CD14-positive monocyte (primary cell): ENCODE measurements at places on chromosomes 7 and 10.

DNA sequence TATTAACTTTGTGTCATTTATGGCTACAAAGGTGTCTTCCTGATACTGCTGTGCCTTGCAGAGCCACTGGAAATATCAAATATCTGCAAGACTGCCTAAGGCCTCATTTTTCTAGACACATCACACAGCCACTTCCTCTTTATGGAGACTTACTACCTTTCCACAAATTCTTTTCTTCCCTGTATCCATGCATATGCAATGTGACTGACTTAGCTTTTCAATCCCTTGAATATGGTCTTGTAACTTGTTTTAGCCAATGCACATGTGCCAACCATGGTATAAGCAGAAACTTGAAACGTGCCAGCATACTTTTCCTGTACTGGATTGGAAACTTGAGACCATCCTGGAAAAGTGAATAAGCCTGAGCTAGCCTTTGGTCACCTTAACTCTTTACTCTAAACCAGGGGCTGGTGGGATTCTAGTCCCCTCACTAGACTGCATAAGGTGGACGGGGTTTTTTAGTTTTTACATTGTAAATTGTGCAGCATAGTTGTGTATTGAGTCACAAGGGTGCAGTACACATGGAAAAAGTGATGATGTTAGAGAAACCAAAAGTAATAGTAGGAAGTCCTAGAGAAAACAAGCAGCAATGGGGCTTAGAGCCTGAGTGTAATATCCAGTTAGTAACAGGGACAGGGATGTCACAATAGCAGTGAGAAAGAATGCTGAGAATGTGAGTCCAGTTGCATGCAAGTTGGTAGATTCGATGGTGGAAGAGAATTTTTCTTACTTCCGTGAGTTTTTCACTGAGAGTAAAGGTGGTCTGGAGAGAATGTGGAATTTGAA lies 879.5 kb downstream of the SORCS1 start:
- DNase-seq, result no peak

DNA sequence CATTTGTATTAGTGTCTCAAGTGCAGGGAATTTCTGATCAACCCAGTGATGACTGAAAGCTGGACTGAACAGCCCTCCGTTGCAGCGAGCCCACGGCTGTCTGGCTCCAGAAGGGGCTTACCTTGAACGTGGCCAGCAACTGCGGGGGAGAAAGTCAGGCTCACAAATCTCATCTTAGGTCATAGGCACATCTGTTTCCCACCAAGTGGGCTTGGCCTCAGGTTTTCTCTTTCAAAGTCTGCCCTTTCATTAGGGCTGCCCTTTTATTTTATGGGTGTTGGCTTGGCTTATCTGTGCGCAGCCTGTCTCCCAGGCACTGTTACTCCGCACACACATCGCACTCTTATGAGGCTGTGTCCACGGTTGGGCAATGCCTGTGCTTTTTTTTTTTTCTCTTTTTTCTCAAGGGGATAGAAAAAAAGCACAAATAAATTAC lies 178.0 kb downstream of the JCAD start:
- DNase-seq, result no peak

GRCh38 chr7:134362587-134363483 lies 46.1 kb upstream of the SLC35B4 start:
- DNase-seq, result no peak

DNA sequence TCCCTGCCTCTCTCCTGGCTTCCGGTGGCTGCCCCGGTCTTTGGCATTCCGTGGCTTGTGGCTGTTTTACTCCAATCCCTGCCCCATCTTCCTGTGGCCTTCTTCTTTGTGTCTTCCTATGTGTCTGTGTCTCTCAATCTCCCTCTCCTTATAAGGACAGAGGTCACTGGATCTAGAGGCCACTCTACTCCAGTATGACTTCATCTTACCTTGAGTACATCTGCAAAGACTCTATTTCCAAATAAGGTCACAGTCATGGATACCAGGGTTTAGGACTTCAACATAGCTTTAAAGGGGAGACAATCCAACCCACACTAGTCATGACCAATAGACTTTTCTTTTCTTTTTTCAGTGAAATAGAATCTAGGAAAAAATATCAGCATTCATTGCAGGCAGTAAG lies 153.3 kb upstream of the INSYN2A start:
- no peak for DNase-seq

DNA sequence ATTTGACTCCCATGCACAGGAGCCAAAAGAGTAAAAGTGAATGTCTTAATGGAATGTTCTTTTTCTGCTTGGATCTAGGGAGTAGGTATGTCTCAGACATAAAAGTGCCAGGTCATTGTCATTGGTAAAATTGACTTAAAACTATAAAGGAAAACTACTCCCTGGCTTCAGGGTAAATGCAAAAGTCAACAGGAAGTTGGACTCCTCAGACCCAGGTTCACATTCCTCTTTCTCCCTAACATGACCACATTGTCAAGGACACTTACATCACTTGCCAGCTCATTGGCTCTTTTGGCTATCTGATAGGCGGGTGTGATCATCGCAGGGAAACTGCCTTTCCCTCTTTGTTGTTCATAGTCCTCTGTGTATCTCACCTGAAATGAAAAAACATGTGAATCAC lies 13.7 kb downstream of the NRAP start:
- DNase-seq, result no peak

GRCh38 chr10:94123258-94123995 lies 129.7 kb downstream of the PLCE1 start:
- no peak for DNase-seq

DNA sequence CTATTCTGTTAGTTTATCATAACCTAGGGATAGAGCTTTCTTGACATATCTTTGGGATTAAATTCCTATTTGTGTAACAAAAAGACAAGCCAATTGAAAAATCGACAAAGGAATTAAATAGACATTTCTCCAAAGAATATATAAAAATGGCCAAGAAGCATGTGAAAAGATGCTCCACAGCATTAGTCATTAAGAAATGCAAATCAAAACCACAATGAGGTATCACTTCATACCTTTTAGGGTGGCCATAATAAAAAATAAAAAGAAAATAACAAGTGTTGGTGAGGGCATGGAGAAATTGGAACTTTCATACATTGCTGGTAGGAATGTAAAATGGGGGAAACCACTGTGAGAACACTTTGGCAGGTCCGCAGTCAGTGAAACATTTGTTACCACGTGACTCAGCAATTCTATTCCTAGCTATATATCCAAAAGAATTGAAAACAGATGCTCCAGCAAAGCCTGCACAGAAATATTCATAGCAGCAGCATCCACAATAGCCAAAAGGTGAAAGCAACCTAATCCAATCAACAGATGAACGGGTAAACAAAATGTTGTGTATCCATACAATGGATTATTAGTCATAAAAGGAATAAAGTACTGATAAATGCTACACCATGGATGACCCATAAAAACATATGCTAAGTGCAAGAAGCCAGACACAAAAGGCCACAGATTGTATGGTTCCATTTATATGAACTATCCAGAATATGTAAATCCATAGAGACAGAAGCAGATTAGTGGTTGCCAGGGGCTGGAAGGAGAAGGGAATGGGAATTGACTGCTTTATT lies 20.5 kb downstream of the SPAG6 start:
- no peak for DNase-seq

- DNase-seq, result no peak
Measured at GRCh38 chr7:116661865-116662264, 10.1 kb upstream of the MET start.

- DNase-seq, result peak; percentile 2
Measured at GRCh38 chr10:123573236-123574108, 92.7 kb upstream of the GPR26 start.

DNA sequence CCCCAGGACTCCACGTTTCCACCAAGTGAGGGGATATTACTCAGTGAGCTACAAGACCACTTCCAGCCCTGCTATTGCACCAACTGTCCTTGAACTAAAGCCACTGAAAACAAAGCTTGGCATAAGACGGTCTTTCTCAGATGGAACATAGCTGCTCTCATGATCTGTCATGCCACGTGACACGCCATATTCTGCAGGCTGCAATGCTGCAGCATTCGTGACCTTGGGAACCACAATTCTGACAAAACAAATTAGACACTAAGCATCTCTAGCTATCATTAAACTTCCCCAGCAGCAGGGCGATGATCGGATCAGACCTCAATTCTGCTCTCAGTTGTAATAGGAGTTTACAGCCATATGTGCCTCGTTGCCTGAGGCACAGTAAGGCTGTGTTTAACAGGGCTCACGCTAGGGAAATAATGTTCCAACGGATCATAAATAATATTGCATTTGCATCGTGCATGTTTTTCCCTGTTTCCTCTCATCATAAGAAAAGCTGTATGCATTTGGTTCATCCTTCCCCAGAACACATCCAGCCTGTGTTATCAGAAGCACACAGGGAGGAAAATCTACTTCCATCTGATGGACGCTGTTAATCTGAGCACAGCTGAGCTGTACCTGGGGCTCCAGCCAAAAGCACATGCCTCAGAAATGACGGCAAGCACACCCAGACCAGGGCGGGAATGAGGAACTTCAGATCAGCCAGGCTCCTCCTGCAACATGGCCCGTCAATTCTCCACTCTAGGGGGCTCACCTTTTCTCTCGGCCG lies 38.6 kb upstream of the CNPY1 start:
- DNase-seq, result peak; percentile 36

DNA sequence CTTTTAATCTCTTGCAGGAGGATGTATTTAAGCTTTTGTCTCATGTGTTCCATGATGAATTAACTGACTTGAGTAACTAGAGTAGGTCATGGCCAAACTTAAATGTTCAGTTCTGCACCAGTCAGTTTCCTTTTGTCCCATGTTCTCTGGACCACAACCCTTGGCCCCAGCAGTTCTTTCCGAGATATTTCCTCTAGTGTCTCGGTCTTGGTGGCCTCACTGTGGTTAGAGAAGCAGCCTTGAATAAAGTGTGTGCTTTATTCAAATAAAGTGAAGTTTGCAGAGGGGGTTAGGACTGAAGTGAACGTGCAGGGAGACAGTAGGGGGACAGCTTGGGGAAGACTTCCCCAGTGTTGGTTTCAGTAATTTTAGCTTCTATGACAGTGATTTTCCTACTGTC lies 9.3 kb downstream of the ZNF212 start:
- DNase-seq, result no peak

GRCh38 chr7:20786421-20786778 lies 286 bp downstream of the SP8 start:
- DNase-seq, result no peak

GRCh38 chr7:134691546-134692343 lies 45.1 kb downstream of the BPGM start:
- DNase-seq, result no peak

DNA sequence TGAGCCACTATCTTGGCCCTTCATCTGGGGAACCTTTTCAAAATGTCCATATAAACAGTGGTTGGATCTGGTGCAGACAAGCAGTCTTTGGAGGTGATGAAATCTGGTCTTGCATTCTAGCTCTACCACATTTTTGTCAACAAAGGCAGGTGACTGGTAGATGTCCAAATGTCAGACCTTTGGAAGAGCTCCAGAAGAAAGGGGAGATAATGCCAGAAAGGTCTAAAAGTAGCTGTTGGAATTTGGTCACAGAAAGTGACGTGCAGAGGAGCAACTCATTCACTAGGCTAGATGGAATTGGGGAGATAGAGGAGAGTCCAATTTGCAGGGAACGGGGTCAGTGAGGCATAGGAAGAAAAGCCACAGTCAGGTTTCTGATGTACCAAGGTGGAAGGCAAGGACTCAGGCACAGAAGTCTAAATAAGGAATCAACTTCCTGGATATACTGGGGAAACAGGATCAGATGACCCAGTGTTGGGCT lies 36.4 kb upstream of the WAC start:
- no peak for DNase-seq

DNA sequence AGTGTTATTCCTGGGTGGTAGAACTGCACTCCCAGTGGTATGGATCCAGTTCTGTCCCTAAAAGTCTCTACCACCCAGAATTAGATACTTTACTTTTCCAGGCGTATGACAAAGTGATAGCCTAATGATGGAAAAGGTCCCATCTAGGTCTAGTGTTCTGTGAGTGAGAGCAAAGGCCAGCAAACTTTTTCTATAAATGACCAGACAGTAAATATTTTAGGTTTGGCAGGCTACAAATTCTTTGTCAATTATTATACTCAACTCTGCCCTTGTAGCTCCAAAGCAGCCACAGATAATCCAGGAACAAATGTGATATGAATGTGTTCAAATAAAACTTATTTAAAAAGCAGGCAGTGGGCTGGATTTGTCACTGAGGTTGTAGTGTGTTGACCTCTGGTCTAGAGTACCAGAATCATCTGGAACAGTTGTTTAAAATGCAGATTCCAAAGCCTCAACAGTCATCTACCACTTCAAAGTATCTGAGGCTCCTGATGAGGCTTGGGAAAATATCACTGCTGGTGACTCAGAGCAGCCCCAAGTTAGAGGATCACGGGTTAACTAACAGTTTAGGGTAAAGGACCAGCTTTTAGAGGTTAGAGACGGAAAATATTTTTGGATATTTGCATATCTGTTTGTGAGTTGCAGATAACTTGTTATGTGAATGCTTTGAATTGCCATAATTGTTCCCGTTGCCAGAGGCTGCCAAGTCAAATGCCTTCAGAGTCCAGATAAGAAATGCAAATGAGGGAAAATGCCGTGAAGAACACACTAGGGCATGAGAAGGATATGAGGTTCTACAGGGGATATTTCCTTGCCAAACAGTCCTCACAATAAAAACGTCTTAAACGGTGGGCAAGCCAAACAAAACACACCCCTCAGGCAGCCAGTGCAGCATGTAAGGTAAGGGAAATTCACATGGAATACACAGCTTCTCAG lies 19.4 kb downstream of the NRAP start:
- DNase-seq, result no peak

- no peak for DNase-seq
Measured at GRCh38 chr7:24891311-24891735, 88.7 kb downstream of the OSBPL3 start.

- DNase-seq, result no peak
Measured at GRCh38 chr7:83058667-83059066, 104.0 kb downstream of the PCLO start.

GRCh38 chr10:65123120-65123519 lies 1601.9 kb downstream of the REEP3 start:
- DNase-seq, result no peak

DNA sequence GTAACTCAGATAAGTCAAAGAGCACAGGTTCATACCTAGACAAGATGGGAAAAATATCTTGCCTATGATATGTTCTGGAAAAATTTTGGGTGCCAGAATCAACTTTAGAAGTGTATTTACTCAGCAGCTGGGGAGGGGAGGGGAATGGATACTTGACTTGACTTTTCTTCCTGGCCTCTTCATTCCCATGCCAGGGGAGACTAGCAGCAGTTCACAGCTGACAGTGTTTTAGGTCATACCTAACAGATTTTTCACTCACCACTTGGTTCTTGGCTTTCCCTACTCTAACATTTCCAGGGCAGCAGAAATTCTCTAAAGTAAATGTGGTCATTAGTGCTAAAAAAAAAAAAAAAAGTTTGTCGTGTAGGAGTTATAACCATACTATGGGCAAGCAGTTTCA lies 46.3 kb downstream of the TAS2R16 start:
- DNase-seq, result no peak

- no peak for DNase-seq
Measured at GRCh38 chr7:36638140-36638539, 86.2 kb downstream of the AOAH start.

DNA sequence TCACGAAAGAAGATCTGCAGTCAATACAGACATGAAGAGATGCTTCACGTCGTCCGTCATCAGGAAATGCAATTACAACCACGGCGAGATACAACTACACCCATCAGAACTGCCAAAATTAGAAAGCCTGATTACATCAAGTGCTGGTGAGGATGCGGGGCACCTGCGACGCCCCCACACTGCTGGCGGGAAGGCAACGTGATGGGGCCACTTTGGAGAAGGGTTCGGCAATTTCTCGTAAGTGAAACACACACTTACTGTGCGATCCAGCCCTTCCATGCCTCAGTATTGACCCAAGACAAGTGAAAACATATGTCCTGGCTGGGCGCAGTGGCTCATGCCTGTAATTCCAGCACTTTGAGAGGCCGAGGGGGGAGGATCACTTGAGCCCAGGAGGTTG lies 25.8 kb upstream of the PDGFA start:
- DNase-seq, result no peak
